ENCODE measurements at places on chromosomes 3 and 15. TPM values are rescaled to one million over a fixed set of nuclear protein-coding genes. Genes with fewer than 3 reads are reported as not detected.

The MESP1 gene
- 1.2 TPM for total RNA-seq

DNA sequence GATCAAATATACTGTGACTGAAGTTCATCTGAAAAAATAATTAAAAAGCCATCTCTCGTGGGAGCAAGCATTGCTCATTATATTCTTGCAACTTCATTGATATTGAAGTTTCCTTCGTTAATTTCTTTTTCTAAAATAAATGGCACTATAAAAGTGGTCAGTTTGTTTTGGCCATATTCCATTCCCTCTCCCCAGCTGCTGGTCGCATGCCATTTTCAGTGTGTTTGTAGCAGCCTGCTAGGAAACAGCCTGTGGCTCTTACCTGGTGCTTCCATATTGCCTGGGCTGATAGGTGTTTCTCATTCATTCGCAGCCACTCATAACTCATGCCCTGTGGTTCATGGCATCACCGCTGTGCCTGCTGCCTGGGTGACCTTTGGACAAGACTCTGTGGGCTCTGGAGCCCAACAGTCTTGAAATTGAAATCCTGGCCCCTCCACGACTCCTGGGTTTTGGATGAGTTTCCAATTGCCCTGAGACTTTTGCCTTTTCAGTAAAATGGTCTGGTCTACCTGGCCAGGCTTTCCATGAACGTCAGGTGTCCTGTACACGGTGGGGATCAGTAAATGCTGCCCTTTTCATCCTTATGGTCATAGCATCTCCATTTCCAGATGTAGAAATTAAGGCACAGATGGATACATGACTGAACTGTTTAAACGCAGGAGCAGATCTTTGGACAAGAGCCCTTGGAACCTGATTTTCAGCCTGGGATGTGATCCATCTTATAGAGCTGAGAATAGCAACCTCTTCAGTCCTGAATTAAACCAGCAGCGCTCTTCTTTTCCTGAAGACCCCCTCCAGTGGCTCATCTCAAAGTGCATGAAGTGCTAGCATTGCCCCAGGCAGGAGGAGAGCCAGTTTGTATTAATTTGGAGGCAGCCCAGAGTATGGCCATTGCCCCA lies 69.4 kb downstream of the SLCO3A1 start:
- no peak for DNase-seq

DNA sequence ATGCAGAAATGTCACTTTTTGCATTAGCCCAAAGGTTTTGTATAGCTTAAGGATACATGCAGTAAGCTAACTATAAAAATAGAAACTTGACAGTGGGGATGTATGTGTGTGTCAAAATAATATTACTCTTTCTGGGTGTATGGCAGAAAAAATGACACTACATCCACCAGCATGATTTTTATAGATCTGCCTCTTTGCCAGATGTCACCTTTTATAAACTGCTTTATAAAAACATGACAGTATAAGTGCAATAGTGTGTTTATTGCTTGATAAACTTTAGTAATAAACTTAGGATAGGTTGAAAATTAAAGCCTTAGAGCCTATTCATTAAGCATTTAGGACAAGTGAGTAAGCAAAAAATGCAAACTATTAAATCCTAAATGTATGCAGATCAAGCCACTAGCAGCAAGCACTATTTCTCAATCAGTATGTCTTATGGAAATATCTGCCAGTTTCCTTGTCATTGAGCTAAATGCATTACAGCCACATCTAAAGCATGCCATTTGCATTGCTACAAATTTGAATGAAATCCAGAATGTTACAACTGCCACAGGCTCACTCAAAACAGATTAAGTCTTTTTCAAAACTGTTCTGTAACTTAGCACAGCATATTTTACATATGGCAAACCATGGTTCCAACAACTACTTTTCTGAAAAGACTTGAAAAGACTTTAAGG lies 935.0 kb downstream of the FHIT start:
- no peak for DNase-seq

GRCh38 chr3:156005736-156006135 lies 114.6 kb upstream of the KCNAB1 start:
- no peak for DNase-seq

The FANCD2 gene
- 65.4 TPM for total RNA-seq

- DNase-seq: no peak
These were observed 63.4 kb upstream of the IL12A start for GRCh38 chr3:159925248-159925647.

The GOLGA6B gene
- total RNA-seq: not detected

DNA sequence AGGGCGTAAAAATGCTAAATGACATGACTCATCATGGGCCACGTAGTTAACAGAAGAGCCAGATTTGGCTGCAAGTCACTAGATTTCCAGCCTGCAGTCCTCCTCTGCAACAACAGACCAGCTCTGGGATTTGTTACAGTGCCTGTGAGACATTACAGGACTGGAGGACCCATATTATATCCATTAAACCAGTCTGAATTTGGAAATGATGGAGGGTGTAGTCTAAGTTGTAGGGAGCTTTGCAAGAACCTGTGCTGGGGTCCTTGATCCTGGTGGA lies 10.8 kb downstream of the ZNF774 start:
- DNase-seq: no peak

GRCh38 chr3:10437995-10438901 lies 67.1 kb downstream of the ATP2B2 start:
- DNase-seq: no peak

The BFSP2 gene
- total RNA-seq: not detected

DNA sequence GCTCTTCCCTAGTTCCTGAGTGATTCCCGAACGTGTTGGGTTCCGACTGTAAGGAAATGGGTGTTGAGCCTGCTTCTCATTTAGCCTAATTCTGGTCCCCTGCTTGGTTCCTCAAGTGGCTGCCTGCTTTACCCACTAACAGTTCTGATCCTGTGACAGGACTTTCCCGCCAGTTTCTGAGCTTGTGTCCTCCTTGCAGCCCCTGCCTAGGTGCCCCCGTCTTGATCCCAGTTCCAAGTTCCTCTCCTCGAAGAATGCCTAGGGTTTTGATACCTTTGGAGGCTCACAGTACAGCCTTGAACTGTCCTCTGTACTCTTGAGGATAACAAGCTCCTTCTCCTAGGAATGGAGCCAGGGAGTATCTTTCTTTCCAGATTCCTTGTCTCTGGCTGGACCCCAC lies 12.0 kb upstream of the RASGRF1 start:
- no peak for DNase-seq

The IFRD2 gene
- 69.2 TPM for total RNA-seq

- DNase-seq: no peak
These were observed 57.4 kb downstream of the EEFSEC start for GRCh38 chr3:128210711-128211110.

GRCh38 chr3:127215714-127216414 lies 22.9 kb downstream of the PRR23E start:
- no peak for DNase-seq

DNA sequence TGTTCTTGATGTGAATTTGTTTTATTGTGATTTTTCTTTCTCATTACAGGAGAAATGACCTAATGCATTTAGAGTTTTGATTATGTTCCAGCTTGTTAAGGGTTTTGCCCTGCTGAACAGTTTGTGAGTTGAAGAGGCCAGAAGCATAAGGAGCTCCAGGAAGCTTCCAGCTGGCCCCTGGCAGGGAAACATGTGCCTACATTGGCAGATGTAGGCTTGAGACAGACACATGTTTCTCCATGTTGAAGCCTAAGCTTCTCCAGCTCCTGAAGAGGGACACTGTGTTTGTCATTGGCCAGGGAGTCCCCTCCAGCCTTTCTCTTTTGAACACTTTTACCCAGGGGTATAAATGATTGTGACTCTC lies 88.4 kb downstream of the ASB7 start:
- no peak for DNase-seq

DNA sequence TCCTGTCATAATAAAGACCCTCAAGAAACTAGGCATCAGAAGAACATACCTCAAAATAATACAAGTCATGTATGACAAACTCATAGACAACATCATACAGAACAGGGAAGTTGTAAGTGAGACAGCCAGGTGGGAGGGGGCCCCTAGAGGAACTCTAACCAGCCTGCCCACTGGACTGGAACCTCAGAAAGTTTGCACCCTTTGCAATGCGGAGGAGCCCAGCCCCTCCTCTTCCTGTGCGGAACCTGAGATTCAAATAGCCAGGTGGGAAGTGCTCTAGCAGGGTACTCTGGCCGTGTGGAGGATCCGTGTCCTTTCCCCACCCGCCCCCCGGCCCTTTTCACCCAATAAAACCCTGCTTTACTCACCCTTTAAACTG lies 387.0 kb upstream of the CBLB start:
- DNase-seq: no peak

DNA sequence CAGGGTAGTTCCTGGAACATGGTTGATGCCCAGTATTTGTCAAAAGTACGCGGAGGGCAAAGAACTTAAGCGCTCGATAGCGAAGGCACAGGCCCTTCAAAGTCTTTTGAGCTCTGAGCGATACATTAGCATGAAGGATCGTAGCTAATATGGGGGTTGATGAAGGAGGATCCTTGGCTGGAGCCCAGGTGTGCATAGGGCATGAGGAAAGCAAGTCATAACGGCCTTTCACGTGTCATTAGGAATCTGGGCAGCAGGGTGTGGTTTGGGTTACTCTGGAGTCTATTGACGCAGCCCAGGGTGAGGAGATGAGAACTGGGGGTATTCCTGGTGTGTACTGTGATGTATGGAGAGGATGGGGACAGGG lies 31.7 kb downstream of the SPINK8 start:
- DNase-seq: no peak

DNA sequence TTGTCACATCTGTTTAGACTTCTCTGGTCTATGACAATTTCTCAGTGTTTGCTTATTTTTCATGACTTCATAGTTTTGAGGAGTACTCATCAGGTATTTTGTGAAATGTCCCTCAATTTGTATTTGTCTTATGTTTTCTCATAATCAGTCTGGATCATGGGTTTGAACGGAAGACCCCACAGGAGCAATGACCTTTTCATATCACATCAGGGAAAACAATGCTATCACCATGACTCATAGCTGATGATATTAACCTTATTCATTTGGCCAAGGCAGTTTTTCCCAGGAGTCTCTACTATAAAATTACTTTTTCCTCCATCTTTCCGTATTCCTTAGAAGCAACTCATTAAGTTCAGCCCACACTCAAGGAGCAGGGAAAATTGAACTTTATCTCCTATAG lies 32.7 kb downstream of the AADACL2 start:
- DNase-seq: no peak

DNA sequence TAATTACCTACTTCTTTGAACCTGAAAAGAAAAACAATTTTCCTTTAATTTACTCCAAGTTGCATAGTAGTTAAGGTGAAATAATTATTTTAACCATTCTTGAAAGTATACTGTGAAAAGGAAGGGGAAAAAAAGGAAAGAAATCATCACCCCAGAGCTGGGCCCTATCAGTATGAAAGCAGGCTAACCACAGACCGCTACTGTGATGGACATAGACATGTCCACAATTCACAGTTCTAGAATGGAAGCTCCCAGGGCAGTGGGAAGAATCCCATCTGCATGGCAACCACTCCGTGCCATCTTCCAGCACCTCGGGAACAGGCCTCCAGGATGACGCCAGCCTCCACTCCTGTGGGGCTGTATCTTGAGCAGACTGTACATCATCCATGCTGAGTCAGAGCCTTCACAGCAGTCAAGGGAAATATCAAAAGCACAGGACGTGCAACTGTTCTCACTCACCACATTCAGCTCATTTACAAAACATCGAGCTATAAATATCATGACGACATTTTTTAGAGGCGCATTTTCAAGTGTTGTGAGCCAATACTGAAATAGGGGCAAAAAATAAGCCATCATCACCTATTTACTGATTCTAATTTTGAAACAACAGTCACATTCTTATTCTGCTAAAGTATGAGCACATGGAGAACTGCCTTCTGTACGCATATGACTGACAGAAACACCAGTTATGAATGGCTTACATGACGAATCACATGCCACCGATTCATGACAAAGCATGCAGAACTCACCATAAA lies 119.7 kb downstream of the SNRK start:
- no peak for DNase-seq

DNA sequence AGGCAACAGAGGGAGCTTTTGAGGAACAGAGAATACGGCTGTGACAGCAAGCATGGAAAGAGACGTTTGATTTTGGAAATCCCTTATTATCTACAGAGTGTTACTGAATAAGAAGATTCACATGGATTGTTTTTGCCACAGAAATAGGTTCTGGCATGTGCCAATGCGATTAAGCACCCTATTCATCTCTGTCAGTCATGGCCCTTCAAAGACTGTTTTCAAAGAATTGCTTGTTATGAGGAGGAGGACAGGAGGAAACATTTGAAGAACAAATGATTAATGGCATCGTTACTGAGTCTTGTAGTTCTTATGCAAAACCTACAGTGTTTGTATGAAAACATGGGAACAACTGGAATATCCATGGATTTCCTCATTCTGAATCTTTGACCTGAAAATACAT lies 86.2 kb downstream of the EPHA6 start:
- no peak for DNase-seq

GRCh38 chr3:123683505-123684154 lies 98.8 kb upstream of the HACD2 start:
- no peak for DNase-seq

- DNase-seq: no peak
These were observed 25.0 kb downstream of the DAG1 start for GRCh38 chr3:49495023-49495422.

The RBMS3 gene
- 35.4 TPM for total RNA-seq

DNA sequence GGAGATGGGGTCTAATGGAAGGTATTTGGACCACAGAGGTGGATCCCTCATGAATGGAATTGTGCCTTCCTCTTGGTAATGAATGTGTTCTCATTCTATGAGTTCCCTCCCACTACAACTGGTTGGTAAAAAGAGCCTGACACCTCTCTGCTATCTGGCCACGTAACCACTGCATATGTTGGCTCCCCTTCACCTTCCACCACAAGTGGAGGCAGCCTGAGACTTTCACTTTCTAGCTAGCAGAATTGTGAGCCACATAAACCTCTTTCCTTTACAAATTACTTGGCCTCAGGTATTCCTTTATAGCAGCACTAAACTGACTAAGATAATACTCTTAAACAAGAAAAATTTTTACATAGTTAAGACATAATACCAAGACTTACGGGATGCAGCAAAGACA lies 155.3 kb downstream of the NR1I2 start:
- no peak for DNase-seq

The MUC20 gene
- total RNA-seq: 2.3 TPM

- no peak for DNase-seq
These were observed 3.1 kb downstream of the SH3BP5 start for GRCh38 chr3:15329046-15330005.

- no peak for DNase-seq
These were observed 54.4 kb upstream of the P2RY1 start for GRCh38 chr3:152780553-152780952.

The RNF13 gene
- 29.9 TPM for total RNA-seq
